Stimulated activated CD8-positive, alpha-beta memory T cell treated with anti-CD3 and anti-CD28 coated beads, Interleukin-4, amount 100 ng/mL, for 1 hour (primary cell): ENCODE measurements at places on chromosomes 1 and 21.

GRCh38 chr1:28973596-28974421 lies 59.4 kb downstream of the EPB41 start:
- DNase-seq, result no peak

- DNase-seq, result no peak
Measured at GRCh38 chr1:170414989-170415709, 116.8 kb upstream of the GORAB start.

GRCh38 chr1:111937147-111937725 lies 52.2 kb downstream of the KCND3 start:
- no peak for DNase-seq

DNA sequence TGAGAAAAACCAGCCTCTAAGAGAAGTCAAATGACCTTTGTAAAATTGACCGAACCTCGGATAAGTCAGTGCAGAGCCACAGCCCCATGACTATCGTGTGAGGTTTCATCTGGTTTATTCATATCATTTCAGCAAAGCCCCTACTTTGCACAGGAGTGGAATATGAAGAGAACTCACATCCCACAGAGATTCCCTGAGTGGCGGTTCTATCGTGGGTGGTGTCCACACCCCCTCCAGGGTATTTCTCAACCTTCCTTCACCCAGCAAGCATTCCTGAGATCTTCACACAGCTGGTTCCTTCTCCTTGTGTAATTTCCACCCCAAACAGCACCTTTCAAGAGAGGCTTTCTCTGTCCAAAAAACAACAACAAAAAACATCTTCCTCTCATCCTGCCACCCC lies 47.5 kb downstream of the EVA1C start:
- no peak for DNase-seq

DNA sequence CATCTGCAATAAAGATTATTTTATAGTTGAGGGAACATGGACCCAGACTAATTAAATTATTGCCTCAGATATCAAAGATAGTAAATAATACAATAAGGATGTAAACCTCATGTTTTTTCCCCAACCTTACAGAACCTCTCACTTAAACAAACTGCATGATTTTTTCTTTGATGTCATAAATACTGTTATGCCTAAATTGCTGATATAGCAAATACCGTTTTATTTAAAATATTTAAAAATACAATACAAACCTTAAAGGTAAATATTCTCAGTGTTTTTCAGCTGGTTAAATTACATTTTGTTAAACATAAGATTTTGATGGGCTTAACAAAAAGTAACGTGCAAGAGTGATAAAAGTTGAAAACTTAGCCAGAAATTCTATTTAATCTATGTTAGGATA lies 24.4 kb upstream of the RGS2 start:
- no peak for DNase-seq

- DNase-seq, result no peak
Measured at GRCh38 chr1:26017606-26018005, 4.0 kb upstream of the EXTL1 start.

- DNase-seq, result no peak
Measured at GRCh38 chr1:204623894-204624361, 61.6 kb downstream of the LRRN2 start.

DNA sequence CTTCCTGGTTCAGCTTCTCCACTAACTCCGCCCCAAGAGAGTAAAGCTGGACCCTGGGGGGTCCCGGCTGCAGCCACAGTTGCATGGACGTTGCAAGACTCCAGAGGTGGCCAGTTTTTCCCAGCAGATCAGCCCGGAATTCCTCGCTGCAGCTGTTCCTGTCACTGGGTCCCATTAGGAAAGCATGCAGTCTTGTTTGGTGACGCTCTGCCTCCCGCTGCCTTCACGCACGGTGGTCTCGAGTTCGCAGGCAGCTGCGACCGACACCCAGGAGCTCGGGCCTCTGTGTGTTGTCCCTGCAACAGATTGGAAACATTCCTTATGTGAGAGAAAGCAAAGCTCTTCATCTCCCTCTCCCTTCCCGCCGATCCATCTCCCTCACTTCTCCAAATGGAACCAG lies 162.8 kb downstream of the PRDM16 start:
- no peak for DNase-seq

DNA sequence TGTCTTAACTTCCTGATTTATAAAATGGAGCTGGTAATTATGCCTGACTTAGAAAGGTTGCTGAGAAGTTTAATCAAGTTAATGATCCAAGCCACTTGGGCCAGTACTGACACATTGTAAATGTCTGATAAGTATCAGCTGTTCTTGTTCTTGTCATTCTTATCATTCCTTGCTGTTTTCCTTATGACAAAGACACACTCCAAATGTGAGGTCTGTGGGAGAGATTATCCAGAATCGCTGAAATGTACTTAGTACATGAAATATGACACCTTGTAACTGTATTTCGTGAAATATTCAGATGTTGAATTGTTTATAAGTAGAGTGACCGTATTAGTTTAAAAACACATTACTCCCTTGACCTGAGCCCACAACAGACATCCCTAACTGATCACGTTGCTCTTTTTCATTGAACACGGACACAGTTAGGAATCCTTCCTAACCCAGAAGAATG lies 6.1 kb downstream of the AADACL4 start:
- no peak for DNase-seq

DNA sequence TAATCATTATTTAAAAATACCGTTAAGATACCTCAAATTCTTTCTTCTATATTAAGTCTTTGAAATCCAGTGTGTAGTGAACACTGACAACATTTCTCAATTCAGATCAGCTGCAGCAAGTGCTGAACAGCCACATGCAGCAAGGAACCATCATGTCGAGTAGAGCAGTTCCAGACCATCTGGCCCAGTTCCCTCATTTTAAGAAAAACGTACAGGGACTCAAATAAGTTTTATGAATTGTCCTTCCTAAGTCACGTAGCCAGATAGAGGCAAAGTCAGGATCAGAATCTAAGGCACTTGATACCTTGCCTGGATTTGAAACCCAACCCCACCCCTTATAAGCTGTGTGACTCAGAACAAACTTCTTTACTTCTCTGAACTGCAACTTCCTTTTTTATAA lies 132.4 kb downstream of the PROX1 start:
- DNase-seq, result no peak

- DNase-seq, result no peak
Measured at GRCh38 chr1:178055779-178056471, 38.0 kb upstream of the RASAL2 start.

DNA sequence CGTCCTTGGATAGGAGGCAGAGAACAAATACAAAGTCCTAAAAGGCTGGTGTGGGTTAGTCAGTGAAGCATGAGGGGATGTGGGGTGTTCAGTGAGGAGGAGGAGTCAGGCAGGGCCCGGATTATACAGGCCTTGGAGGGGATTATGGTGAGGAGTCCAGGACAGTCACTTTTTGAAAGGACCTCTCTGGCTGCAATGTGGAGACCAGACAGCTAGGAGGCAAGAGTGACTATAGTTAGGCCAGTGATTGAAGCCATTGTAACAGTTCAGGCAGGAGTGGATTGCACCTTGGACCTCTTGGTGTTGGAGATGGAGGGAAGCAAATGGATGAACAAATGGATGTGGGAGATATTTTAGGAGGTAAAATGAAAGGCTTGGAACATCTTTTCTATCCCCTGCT lies 115.8 kb downstream of the C1orf94 start:
- DNase-seq, result no peak

GRCh38 chr1:18200136-18200717 lies 92.6 kb downstream of the IGSF21 start:
- DNase-seq, result no peak

DNA sequence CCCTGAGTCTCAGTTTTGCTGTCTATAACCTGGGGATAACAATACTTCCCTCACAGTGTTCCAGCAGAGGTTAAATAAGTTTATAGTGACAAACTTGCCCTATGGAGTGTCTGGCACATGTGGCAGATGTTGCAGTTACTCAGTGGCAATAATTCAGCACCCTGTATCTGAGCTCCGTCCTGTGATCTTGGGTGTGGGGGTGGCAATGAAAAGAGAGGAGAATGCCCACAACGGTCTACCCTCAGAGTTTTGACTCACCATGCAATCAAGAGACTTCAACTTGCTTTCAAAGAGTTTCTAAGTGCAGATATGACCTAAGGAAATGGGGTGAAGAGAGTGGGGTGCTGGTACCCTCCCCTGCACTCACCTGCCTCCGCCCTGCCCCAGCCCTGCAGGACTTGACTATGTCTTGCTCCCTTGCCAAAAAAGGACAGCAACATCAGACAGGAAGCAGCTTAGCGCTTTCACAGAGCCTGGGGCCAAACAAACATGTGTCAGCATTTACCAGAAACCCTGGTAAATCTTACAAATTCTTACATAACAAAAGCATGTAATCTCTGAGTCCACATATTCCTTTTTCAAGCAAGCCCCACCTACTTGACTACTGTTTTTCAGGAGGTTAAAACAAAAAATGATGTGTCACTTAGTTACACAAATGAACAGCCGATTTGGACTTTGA lies 185.1 kb upstream of the CAMK1G start:
- DNase-seq, result no peak

GRCh38 chr1:232291681-232292080 lies 338.3 kb downstream of the SIPA1L2 start:
- no peak for DNase-seq

- no peak for DNase-seq
Measured at GRCh38 chr1:215731699-215732098, 164.6 kb downstream of the KCTD3 start.

DNA sequence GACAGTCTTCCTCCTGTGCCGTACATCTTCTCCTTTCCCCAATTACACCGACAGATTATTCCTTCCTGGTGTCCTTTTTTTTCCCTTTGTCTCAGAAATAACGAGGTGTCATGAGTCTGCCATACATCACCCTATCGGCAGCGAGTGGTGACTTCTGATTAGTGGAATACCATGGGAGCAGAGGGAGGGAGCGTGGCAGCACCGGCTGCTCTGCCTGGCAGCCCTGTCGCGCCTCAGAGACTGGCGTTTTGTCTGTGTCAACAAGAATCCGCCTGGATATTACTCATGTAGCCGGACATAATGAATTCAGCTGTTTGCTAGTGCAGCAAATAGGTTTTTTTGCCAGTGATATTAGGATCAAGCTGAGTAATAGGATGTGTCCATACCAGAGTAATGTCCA lies 51.8 kb downstream of the UTP25 start:
- DNase-seq, result no peak

DNA sequence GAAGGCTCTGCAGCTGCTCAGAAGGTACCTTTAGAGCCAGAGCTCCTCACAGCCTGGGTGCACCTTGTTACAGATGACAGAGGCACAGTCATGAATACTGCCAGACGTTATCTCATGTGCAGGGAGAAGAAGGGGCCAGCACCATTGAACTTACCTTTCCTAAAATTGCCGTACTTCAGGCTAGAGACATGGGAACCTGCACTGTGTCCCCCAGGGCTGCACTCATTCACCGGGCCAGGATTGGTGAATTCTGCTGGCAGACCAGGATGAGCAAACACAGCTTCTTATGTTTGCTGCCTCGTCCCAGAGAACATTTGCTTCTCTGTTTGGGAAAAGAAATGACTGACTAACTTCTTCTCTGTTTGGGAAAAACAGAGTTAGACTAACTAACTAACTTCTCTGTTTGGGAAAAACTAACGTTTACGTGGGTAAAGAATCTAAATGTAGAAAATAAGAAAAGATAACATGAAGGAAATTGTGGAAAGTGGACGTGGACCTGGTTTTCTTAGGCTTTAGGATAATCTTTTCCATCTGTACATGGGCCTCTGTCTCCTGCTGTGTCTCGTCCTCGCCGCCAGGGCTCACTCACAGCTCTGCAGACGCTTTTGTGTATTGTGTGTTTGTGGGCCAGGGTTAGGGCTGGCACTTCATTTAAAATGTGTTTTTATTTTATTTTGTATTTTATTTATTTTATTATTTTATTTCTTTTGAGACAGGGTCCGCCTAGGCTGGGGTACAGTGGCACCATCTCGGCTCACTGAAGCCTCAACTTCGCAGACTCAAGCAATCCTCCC lies 9.9 kb downstream of the OBSCN start:
- DNase-seq, result no peak

GRCh38 chr21:33032434-33033047 lies 6.8 kb downstream of the OLIG2 start:
- DNase-seq, result no peak

GRCh38 chr1:11740258-11741192 lies 4.6 kb downstream of the AGTRAP start:
- DNase-seq, result no peak

DNA sequence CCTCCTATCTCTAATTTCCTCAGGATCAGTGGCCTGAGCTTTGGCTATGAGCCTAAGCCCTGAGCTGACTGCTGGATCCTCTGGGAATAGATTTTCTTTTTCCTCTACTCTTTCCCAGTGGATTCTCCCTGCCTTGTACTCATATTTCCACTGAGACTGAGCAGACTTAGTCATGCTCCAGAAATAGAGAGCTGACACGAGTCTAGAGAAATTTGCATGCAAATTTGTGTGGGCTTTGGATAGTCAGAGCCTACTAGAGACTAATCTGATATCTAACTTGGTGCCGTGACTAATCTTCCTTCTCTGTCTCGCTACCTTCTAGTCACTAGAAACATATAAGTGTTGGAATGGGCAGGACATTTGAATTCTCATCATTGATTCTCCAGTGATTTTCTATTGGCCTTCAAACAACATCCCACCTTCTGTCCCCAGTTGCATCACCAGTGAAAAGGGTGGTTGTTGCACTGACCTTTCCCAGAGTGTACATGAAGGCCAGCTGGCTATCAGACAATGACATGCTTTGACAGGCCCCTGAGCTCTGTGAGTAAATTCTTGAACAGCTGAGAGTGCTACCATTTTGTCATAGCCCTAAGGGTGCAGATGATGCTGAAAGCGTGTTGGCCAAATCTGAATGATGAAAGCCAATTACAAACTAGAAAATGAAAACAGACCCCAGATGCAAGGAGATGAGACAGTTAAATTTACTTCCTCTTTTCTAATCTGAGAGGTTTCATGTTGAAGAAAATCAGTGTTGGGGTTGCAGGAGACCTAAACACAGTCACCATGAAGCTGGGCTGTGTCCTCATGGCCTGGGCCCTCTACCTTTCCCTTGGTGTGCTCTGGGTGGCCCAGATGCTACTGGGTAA lies at the start of gene FCRLA:
FCRLA (plus strand) TSS at position 748 of the 866 bp plus-strand sequence; CDS start at position 784, 36 bp downstream.
- DNase-seq, result no peak

GRCh38 chr1:108209456-108210108 lies 9.4 kb upstream of the SLC25A24 start:
- DNase-seq, result no peak

- no peak for DNase-seq
Measured at GRCh38 chr1:25088946-25089345, 143.4 kb downstream of the SYF2 start.
